Upper lobe of right lung (tissue), 1 donor: ENCODE measurements at places on chromosomes 12 and 14. TPM values are rescaled to one million over a fixed set of nuclear protein-coding genes. Genes with fewer than 3 reads are reported as not detected.

The POLE gene
- total RNA-seq = 23.5 TPM

The PIANP gene
- total RNA-seq = 0.20 TPM

The PLEKHH1 gene
- 2.3 TPM for total RNA-seq

The CCDC88C gene
- total RNA-seq = 34.1 TPM

The VASH1 gene
- total RNA-seq = 37.1 TPM

DNA sequence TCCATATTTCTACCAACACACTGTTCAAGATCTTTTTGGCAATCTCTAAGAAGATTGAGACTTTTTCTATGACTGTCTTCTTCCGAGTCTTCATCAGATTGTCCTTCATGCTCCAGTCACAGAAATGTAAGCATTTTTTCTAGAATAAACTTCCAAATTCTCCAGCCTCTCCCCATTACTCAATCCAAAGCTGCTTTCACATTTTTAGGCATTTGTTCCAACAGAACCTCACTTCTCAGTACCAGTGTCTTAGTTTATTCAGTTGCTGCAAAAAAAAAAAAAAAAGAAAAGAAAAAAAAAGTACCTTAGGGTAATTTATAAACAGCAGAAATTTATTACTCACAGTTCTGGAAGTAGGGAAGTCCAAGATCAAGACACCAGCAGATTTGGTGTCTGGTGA lies 290.8 kb upstream of the NOVA1 start:
- DNase-seq = no peak

GRCh38 chr14:101594511-101595148 lies 33.3 kb downstream of the DIO3 start:
- DNase-seq = no peak

DNA sequence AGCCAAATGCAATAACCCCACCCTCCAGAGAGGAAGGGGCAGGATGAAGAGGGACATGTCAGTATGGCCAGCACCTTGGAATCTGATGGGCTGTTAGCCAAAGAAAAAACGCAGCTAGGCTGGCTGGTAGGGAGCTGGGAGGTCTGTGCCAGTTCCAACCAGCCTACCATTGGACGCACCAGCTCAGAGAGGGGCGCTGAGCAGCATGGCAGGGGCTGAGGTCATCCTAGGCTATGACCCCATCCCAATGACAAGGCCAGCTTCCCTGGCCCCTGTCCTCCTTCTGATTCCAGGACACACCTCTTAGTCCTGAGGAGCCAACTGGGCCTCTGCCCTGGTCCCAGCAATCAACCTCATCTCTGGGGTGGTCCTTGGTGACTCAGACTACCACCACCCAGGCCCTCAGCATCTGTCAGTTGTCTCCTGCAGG lies 12.2 kb downstream of the ACTN1 start:
- DNase-seq = no peak

DNA sequence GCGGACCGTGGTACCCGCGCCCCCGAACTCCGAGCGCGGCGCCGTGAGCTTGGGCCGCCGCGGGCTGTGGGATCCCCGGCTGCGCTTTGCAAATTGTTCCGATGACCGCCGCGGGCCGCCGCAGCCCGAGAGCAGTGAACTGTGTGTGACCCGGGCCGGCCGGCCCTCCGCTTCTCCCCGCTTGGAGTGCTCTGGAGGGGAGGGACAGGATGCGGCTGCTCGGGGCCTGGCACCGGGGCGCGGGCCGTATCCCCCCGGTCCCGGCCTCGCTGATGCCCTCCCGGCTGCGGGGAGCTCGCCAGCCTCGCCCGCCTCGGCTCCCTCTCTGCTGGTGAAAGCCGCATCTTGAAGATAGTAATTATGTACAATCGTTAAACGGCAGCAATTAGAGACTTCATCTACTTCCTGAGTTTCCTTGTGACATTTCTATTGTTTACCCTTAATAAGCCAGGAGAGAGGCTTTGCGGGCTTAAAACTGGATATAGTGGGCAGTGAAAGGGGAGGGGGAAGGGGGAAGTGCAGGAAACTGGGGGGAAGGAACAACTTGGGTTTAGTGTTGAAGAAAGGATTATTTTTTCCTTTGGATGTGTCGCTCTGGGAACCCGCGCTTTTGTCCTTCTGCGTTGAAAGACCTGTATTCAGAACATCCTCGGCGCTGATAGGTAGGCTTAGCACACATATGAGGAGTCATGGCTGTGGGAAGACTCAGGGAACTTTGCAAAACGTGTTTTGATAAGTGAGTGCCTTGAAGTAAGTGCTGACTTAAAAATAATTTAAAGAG lies 1.2 kb downstream of the PELI2 start:
- DNase-seq = peak; percentile 81

GRCh38 chr14:81771651-81772275 lies 238.1 kb upstream of the SEL1L start:
- DNase-seq = no peak

DNA sequence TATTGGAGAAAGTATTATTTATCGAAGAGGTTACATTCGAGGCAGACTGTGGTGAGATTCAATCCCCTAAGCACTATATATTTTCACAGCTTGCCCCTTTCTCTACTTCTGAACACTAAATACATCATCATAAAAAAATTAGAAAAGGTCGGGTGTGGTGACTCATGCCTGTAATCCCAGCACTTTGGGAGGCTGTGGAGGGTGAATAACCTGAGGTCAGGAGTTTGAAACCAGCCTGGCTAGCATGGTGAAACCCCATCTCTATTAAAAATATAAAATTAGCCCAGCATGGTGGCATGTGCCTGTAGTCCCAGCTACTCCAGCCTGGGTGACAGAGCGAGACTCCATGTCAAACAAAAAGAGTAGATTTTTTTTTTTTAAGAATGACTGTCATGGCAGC lies 70.6 kb upstream of the MYF6 start:
- DNase-seq = no peak

GRCh38 chr12:50753232-50753769 lies 10.6 kb upstream of the ATF1 start:
- DNase-seq = no peak

- peak; percentile 9 for DNase-seq
These were observed 3.2 kb upstream of the NACA start for GRCh38 chr12:56728139-56728861.

GRCh38 chr14:71711619-71712018 lies 220.6 kb upstream of the RGS6 start:
- DNase-seq = no peak

DNA sequence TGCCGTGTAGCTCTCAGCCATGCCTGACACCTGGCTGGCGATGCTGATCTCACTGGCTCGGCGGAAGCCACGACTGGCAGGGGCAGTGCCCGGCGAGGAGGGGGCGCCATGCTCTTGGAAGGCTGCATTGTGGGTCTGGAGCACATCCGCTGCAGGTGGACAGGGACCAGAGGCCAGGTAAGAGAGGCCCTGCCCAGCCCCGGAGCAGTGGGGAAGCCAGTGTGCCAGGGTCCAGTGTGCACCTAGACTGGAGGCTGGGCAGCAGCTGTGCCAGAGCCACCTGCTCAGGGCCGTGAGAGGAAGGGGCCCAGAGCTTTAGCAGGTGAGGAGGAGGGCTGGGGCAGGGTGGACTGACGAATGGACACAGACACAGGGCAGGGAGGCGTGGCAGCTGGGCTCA lies 10.1 kb downstream of the ARL6IP4 start:
- DNase-seq = no peak

GRCh38 chr14:66152747-66153146 lies 333.4 kb upstream of the CCDC196 start:
- DNase-seq = no peak

DNA sequence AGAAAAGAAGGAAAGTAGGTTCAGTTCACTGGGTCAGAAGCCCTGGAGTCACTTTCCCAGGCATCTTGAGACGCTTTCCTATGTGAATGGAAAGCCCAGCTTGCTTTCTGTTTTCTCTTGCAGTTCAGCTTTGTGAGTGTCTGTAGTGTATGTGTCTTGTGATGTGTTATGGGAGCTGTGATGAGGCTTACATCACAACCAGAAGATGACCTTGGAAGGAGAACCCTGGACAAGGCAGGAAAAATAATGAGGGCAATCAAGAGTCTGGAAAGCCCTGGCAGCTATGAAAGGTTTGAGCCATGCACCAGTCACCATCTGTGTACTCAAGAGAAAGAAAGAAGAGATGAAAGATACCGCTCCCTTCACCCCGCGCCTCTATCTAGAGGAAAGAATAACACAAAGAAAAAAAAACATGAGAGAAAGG lies 35.2 kb upstream of the PTGR2 start:
- no peak for DNase-seq
